Hepatocyte (in vitro differentiated cells): ENCODE measurements at places on chromosomes 16 and 17. TPM values are rescaled to one million over a fixed set of nuclear protein-coding genes. Genes with fewer than 3 reads are reported as not detected.

Gene GJD3
- total RNA-seq, result 0.47 TPM in 1 of 2 replicates, not detected in the other

Gene GCGR
- 2.4 and 2.9 TPM in 2 replicates for total RNA-seq

Gene UTP18
- 30.3 and 31.3 TPM in 2 replicates for total RNA-seq

Gene VEZF1
- 56.0 and 57.3 TPM in 2 replicates for total RNA-seq

Gene HSD11B2
- total RNA-seq, result 0.93 and 1.6 TPM in 2 replicates

Gene RPS6KB1
- 17.2 and 22.4 TPM in 2 replicates for total RNA-seq

Gene KRTAP4-6
- total RNA-seq, result not detected in 2 replicates

Gene CNOT1
- 113 and 127 TPM in 2 replicates for total RNA-seq

Gene KLHL10
- 0.43 TPM in 1 of 2 replicates, not detected in the other for total RNA-seq

Gene C17orf50
- total RNA-seq, result not detected in 2 replicates

Gene PCGF2
- 7.2 and 8.7 TPM in 2 replicates for total RNA-seq

Gene MFAP4
- total RNA-seq, result 360 and 362 TPM in 2 replicates

Gene KIAA0513
- total RNA-seq, result 6.9 and 14.9 TPM in 2 replicates

Gene ZCCHC14
- 12.6 and 14.5 TPM in 2 replicates for total RNA-seq

Gene FBXO31
- total RNA-seq, result 11.0 and 16.5 TPM in 2 replicates

Gene CDC6
- total RNA-seq, result 5.8 and 8.6 TPM in 2 replicates

Gene CTRL
- total RNA-seq, result 0.63 TPM in 1 of 2 replicates, not detected in the other

Gene ANKRD40CL
- 3.3 and 4.2 TPM in 2 replicates for total RNA-seq

Gene SLC9A5
- total RNA-seq, result 0.36 and 1.4 TPM in 2 replicates

Gene KRT26
- total RNA-seq, result not detected in 2 replicates

Gene TNFRSF17
- total RNA-seq, result not detected in 2 replicates

Gene NDRG4
- total RNA-seq, result 3.1 and 8.7 TPM in 2 replicates

Gene TOP2A
- total RNA-seq, result 36.9 and 37.4 TPM in 2 replicates

Gene EPN2
- 19.0 and 19.9 TPM in 2 replicates for total RNA-seq

Gene DUSP3
- 76.8 and 79.3 TPM in 2 replicates for total RNA-seq

Gene FGF11
- 1.4 and 2.7 TPM in 2 replicates for total RNA-seq

Gene LRRC37A
- 1.4 and 1.9 TPM in 2 replicates for total RNA-seq

Gene KRT36
- not detected in 2 replicates for total RNA-seq

Gene PABPN1L
- not detected in 2 replicates for total RNA-seq

Gene KRT9
- not detected in 2 replicates for total RNA-seq

Gene CLEC18B
- total RNA-seq, result 0.23 and 8.3 TPM in 2 replicates

Gene ITGB3
- 1.4 TPM in 2 replicates for total RNA-seq

Gene ZP2
- 0.20 TPM in 1 of 2 replicates, not detected in the other for total RNA-seq

Gene IL17C
- total RNA-seq, result 0.40 TPM in 1 of 2 replicates, not detected in the other
